Gastrocnemius medialis (tissue), 4 donors: ENCODE measurements at places on chromosomes 4 and X. TPM values are rescaled to one million over a fixed set of nuclear protein-coding genes. Genes with fewer than 3 reads are reported as not detected.

The VCX2 gene
- total RNA-seq: not detected

The SLC6A8 gene
- total RNA-seq: 46.4 TPM

The SLC4A4 gene
- total RNA-seq: 0.42 TPM

DNA sequence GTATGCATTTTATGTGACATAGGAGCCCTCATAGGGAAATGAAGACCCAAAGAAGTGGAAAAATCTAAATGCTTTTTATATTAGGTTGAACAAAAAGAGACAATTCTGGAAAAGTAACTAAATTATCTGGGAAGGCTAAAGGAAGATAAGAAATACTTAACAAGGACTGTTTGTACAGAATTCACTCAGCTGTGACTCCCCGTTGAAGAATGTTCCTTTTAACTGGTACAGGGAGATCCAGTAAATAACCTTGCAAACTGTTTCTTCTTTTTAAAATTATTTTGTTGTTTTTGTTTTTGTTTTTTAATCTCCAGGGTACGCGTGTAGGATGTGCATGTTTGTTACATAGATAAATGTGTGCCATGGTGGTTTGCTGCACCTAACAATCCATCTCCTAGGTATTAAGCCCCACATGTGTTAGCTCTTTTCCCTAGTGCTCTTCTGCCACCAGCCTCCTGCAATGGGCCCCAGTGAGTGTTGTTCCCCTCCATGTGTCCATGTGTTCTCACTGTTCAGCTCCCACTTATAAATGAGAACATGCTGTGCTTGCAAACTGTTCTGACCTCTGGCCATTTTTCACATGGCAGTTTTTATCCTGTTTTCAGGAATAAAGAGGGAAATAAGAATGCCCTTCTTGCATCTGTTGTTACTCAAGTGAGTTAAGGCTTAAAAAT is 81.7 kb downstream of the PWWP3B start:
- no peak overlapping the region for H3K4me3 ChIP-seq
- H3K27ac ChIP-seq: no peak overlapping the region
- H3K27me3 ChIP-seq: no peaks in the 10 kb centered on the region
- H3K36me3 ChIP-seq: no peaks in the 10 kb centered on the region
- no peaks in the 10 kb centered on the region for H3K4me1 ChIP-seq

- H3K27ac ChIP-seq: no peak overlapping the region
- no peak overlapping the region for H3K4me3 ChIP-seq
- H3K36me3 ChIP-seq: no peaks in the 10 kb centered on the region
- no peaks in the 10 kb centered on the region for H3K27me3 ChIP-seq
- DNase-seq: no peak
- H3K4me1 ChIP-seq: no peaks in the 10 kb centered on the region
Observed at GRCh38 chrX:126170720-126171119, 4.6 kb upstream of the DCAF12L2 start.

GRCh38 chr4:1960170-1960825 is 48.5 kb downstream of the NELFA start:
- no peak overlapping the region for H3K4me3 ChIP-seq
- H3K36me3 ChIP-seq: no peaks in the 10 kb centered on the region
- no peak overlapping the region for H3K27ac ChIP-seq
- H3K4me1 ChIP-seq: no peaks in the 10 kb centered on the region
- H3K27me3 ChIP-seq: no peaks in the 10 kb centered on the region

DNA sequence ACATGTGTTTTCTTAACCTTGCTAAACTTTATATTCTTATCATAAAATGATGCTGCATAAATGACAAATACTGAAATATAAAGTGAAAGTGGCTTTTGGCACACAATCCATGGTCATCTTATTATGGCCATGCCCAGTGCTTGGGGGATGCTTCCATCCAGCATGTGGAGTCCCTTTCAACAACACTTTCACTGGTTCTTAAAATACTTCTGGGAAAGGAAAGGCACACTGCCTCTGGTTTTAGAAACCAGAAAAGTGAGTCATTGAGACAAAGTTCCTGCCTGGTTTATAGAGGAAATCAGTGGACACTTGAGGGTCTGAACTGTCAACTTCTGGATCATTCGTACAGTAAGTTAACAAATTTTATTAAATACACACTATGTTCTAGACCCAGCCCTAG is 248.0 kb upstream of the ADAMTS3 start:
- H3K36me3 ChIP-seq: no peaks in the 10 kb centered on the region
- H3K4me1 ChIP-seq: no peaks in the 10 kb centered on the region

DNA sequence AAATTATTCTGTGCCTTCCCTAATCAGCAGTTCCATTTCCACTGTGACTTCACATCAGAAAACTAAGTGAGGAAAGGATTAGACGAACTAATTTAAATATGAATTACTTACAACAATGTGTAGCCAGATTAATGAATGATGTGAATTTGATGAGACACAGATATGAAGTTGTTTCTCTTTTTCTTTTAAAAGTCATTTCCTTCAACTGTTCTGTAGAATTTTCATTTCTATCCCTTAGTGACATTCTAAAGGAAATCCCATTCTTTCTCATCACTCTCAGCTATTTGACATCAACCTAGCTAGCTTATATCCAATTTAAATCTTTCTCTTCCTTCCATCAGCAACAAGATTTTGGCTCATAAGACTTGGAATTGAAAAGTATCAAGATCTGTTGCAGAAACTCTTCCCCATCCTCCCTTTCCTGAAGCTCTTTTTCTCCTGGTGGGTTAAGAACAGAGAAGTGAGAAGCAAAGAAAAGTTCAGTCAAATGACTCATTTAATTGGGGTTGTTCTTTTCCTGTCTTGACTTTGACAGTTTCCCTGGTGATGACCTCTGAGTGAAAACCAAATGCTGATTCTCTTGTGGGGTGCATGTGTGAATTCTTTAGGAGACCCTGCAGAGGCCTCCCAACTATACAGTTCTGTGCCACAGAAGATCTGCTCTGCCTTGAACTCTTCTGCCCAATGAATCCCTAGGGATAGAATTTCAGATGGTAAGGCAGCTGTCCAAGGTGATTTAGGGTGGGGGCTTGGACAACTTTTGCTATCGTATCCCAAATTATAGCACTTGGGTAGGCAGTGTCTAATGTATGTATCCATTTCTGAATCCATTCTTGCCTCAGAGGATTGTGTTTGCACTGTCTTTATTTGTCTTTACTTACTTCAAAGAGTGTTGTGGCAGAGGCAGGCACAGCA is 232.5 kb upstream of the GPRIN3 start:
- H3K4me3 ChIP-seq: no peak overlapping the region
- H3K36me3 ChIP-seq: no peaks in the 10 kb centered on the region
- H3K27ac ChIP-seq: no peak overlapping the region
- H3K27me3 ChIP-seq: no peaks in the 10 kb centered on the region
- H3K4me1 ChIP-seq: no peaks in the 10 kb centered on the region
- no peak for DNase-seq

- H3K27me3 ChIP-seq: no peaks in the 10 kb centered on the region
- DNase-seq: no peak
- peak overlapping the region; percentile 26 for H3K27ac ChIP-seq
- H3K4me3 ChIP-seq: peak overlapping the region; percentile 41
Observed at GRCh38 chr4:70734971-70735370, 13.2 kb downstream of the RUFY3 start.

The CCDC158 gene
- not detected for total RNA-seq

DNA sequence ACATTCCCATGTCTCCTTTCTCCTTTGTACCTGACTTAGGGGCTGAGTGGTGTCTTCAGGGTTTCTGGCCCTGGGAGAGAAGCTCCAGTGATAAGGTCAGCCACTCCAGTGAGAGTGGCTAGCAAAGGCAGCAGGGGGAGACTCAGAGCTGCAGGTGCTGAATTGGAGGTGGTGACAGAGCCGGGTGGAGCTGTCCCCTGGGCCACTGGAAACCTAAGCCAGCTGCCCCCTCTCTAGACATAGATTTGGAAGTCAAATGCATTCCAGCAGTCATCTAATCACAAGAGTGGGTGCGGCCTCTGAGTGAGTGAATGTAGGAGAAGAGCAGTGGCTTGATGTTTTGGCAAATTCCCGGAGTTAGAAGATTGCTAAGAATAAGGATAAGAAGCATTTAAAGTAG is 28.5 kb downstream of the TRIM2 start:
- no peak for DNase-seq
- H3K4me1 ChIP-seq: peaks cover 12% of the 10 kb centered on the region
- H3K27me3 ChIP-seq: no peaks in the 10 kb centered on the region
- no peaks in the 10 kb centered on the region for H3K36me3 ChIP-seq

DNA sequence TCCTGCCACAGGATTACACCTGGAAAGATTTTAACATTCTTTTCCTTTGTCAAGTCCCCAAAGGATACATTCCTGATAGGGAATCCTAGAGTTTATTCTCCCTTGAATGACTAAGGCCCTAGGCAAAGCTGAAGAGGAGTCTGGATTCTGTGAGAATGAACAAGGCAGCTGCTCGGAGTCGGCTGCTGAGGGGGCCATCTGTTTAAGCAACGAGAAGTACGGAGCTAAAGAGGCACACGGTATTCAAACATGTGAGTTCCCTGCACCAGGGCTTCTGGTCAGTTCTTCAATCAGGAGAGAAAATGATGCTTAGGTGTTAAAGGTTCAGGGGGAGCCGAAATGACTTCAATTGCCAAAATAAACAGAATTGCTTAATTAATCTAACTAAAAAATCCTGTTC is 97.6 kb downstream of the MGST2 start:
- peak overlapping the region; percentile 31 for H3K4me3 ChIP-seq
- DNase-seq: no peak
- H3K36me3 ChIP-seq: no peaks in the 10 kb centered on the region
- no peaks in the 10 kb centered on the region for H3K27me3 ChIP-seq
- peaks cover 56% of the 10 kb centered on the region for H3K4me1 ChIP-seq

The PNMA3 gene
- not detected for total RNA-seq

GRCh38 chr4:174259580-174259979 is 23.9 kb downstream of the FBXO8 start:
- no peak overlapping the region for H3K4me3 ChIP-seq
- no peaks in the 10 kb centered on the region for H3K27me3 ChIP-seq
- H3K27ac ChIP-seq: no peak overlapping the region
- peaks cover 11% of the 10 kb centered on the region for H3K36me3 ChIP-seq

DNA sequence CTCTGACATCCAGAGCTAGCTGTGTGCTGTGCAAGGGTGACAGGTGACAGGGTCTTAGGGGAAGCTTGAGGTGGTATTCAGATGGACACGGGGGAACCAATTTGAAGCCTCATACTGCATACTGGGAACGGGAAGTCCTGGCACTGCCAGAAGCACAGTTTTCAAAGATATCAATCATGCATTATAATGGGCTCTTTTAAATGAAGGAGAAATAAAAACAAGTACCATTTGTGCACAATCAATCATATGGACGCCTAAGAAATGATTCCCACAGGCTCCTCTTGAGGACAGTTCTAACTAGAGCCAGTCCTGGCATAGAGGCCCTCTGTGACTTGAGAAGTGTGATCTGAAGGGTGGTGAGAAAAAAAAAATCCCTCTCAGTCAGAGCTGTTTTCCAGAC is 50.9 kb downstream of the TSC22D3 start:
- no peak overlapping the region for H3K4me3 ChIP-seq
- peaks cover 93% of the 10 kb centered on the region for H3K4me1 ChIP-seq
- H3K36me3 ChIP-seq: no peaks in the 10 kb centered on the region
- no peaks in the 10 kb centered on the region for H3K27me3 ChIP-seq

DNA sequence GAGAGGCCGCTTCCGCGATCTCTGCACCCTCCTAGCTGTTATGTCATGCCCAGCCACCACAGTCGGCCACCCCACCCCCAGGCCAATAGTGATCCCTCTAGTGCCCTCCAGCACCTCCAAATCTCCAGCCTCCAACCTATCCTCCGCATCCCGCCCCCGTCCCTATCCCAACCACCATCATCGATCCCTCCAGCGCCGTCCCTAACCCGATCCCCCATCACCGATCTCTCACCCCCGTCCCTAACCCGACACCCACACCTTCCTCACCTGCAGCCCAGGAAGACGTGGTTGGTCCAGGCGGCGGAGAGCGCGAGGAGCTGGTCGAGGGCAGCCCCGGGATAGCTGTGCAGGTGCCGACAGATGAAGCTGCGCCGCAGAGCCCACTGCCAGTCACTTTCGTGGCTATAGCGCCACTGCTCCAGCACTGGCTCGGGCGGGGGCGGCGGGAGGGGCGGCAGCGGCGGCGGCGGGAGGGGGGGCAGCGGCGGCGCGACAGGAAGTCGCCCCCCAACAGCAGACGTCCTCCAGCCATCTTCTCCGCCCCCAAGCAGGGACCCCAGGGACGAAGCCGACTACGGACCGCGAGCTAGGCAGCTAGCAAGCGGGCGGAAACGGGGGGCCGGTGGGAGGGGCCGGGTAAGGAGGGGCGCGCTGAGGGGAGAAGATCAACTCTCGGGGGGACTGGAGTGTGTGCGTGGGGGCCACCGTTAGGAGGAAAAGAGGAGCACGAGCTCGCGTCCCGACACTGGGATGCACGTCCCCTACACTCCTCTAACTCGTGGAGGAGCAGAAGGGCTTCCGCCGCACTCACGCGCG is 552 bp downstream of the NKRF start:
- peak; percentile 16 for DNase-seq
- no peaks in the 10 kb centered on the region for H3K4me1 ChIP-seq
- peak overlapping the region; percentile 74 for H3K4me3 ChIP-seq
- H3K27me3 ChIP-seq: no peaks in the 10 kb centered on the region
- peak overlapping the region; percentile 91 for H3K27ac ChIP-seq

The TCP11X2 gene
- total RNA-seq: not detected

DNA sequence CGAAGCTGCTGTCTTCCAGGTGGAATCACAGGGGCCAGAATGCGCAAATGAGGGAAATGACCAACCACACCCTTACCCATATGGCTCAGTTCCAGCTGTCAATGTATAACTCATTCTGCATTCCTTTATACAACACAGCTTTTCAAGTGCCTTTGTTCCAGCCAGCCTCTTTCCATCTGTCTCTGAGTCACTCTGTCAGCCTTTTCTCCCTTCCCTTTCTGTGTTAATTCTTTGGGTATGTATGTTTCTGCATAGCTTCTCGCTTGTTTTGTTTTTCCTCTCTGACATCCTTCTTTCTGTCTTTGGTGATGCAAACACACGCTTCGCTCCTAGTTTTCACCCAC is 54.5 kb downstream of the RS1 start:
- H3K4me1 ChIP-seq: no peaks in the 10 kb centered on the region
- no peaks in the 10 kb centered on the region for H3K36me3 ChIP-seq
- H3K4me3 ChIP-seq: no peak overlapping the region

GRCh38 chrX:129779747-129780146 is at the start of gene SASH3:
Gene SASH3 (plus strand): TSS chrX:129779949. CDS start chrX:129780098, 149 bp downstream.
- H3K27ac ChIP-seq: no peak within 1 kb of the TSS
- H3K4me3 ChIP-seq: no peak within 1 kb of the TSS
- no peaks in the 10 kb centered on the region for H3K27me3 ChIP-seq
- peak; percentile 19 for DNase-seq
- no peaks in the 10 kb centered on the region for H3K4me1 ChIP-seq

DNA sequence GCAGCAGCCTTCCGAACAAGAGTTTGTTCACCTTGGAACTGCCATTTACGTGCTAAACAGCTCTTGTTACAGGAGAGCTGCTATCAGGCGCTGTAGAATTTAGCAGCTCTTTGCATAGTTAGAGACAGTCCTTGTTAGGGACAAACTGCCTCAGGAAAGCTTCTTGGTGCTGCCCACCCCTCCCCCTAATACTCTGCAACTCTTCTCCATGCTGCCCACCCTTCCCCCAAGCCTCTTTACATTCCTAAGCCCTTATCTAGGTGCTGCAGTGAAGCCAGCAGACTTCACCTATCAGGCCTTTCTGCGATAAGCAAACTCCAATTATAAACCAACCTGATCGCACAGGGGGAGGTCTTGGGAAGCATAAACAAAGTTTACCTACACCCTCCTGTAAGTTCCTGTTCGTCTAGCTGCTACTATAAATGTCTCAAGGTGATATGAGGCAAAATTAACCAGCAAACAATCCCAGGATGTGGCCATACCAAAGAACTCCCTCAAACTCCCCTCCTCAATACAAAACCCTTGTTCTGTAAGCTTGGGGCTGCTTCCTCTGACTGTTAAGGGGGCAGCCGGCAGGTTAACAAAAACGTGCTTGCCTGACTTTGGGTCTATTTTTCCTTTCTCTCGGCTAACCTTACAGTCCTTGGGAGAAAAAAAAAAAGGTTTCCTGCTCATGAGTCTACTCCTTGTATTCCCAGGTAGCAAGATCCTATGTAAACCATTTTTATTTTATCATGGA is 74.0 kb upstream of the GC start:
- DNase-seq: no peak
- no peaks in the 10 kb centered on the region for H3K4me1 ChIP-seq
- H3K4me3 ChIP-seq: no peak overlapping the region
- no peaks in the 10 kb centered on the region for H3K27me3 ChIP-seq
- H3K27ac ChIP-seq: no peak overlapping the region
- no peaks in the 10 kb centered on the region for H3K36me3 ChIP-seq
